ENCODE measurements at places on chromosomes 2 and 18.

- DNase-seq: no peak
Observed at GRCh38 chr2:80651435-80651834, 346.9 kb upstream of the LRRTM1 start.

DNA sequence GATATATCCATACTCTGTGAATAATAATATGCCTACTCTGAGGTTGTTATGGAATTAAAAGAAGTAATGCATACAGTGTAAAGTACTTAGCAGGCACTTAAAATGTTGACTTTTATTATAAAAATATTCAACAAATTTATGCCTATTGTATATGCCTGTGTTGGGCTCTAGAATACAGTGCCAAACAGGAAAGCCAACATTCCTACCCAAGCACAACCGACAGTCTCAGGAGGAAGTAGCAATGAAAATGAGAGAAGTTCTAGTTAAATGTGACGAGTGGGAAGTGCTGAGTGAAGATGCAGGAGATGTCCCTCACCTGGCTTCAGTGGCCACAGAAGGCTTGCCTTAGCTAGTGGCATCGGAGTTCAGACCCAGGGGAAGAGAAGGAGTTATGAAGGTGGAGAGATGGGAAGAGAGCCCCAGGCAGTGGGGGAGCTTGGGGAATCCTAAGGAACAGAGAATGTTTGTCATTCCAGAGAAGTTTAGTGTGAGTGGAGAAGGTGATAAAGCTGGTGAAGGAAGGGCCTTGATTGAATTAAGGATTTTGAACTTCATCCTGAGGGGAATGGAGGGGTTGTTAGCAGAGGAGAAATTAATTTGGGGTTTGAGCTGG, 105.4 kb upstream of the CNGA3 start:
- no peak for DNase-seq

DNA sequence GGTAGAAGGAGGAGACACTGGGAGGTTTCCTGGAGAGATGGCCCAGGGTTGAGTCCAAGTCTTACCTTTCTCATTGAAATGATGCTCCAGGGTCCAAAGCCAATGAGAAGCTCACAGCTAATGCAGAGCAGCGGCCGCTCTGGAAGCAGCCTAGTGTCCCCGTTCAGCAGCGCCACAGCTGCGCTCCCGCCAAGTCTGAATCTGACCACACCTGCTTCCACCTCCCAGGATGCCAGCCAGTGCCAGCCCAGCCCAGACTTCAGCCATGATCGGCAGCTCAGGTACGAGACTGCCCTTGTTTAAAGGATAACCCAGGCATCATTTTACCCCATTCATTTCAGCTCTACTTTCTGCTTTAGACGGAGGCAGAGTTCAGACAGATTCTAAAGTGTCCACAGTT, 11.9 kb upstream of the RPL31 start:
- no peak for DNase-seq

GRCh38 chr2:33322612-33323011, 153.8 kb upstream of the RASGRP3 start:
- DNase-seq: no peak

GRCh38 chr2:62964671-62965070, 86.0 kb upstream of the OTX1 start:
- no peak for DNase-seq

- DNase-seq: no peak
Observed at GRCh38 chr2:61906186-61906470, 654 bp downstream of the COMMD1 start.

GRCh38 chr2:239095460-239096081, 247.7 kb downstream of the TWIST2 start:
- DNase-seq: no peak

- peak; percentile 9 for DNase-seq
Observed at GRCh38 chr2:175834477-175834876, 167.6 kb downstream of the LNPK start.

DNA sequence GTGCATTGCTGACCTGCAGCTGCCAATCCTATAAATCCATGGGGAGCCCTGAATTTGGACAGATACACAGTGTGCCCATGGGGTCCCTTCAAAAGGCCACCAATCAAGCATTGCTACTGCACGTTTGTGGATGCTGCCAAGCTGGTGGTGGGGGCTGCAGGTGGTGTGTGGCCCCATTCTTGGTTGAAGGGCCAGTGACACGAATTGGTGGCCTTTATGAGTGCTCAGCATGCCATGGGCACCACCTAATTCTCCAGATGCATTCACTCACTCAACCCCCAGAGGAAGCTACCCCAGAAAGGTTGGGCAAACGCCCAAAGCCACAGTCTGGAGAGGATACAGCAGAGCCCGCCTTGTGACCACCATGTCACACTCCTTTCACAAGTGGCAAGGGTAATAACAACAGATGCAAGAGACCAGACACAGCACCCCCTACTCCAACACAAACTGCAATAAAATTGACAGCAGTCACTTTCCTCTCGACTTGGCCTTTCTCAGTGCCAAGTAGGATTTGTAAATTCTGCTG, 27.1 kb downstream of the MC2R start:
- no peak for DNase-seq

GRCh38 chr18:8828798-8829197, 123.4 kb downstream of the MTCL1 start:
- no peak for DNase-seq

DNA sequence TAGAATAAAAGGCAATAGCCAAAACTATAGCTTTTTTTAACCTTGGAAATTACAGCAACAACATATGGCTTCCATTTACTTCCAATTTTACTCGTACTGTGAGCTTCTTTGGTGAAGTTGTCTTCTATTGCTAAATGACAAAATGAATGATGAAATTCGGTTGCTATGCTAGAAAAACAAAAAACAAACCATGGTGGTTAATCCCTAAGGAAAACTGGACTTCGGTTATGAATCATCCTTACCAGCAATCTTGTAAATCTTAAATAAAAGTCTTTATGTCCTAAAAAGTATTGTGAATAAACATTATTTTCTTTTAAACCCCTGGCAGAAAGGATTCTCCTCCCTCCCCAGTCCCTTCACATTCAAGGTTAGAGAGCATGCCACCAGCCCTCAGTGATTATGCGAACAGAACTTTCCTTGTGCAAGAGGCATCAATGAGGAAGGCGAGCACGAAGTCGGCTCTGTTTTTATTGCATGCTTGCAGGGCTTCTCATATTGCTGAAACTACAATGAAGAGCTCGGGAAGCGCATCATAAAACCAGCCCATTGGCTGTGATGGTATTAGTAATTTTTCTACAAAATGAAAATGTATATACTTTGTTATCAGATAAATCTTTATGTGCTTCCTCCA, 62.9 kb downstream of the ZNF521 start:
- no peak for DNase-seq

All from large intestine (tissue), 12 donors.